Right ventricle myocardium inferior (tissue), 1 donor: ENCODE measurements at places on chromosomes 5 and 9. TPM values are rescaled to one million over a fixed set of nuclear protein-coding genes. Genes with fewer than 3 reads are reported as not detected.

The SPATA31A3 gene
- not detected for total RNA-seq

The FGF18 gene
- 10.1 TPM for total RNA-seq

The HSD17B3 gene
- total RNA-seq = 0.78 TPM

The GFI1B gene
- total RNA-seq = 0.43 TPM

The TNFAIP8 gene
- 17.8 TPM for total RNA-seq

The SH3PXD2B gene
- 5.4 TPM for total RNA-seq

The SLC25A2 gene
- total RNA-seq = not detected

The ENHO gene
- total RNA-seq = 0.51 TPM

The DMRT3 gene
- not detected for total RNA-seq

The CDC14B gene
- 14.5 TPM for total RNA-seq

The PITX1 gene
- total RNA-seq = not detected

The PHYHD1 gene
- total RNA-seq = 30.2 TPM

The IFNB1 gene
- total RNA-seq = not detected

The SLC24A2 gene
- total RNA-seq = 0.14 TPM

The TSLP gene
- total RNA-seq = 6.0 TPM

The SUSD3 gene
- 1.7 TPM for total RNA-seq

The CERT1 gene
- total RNA-seq = 26.0 TPM

The TRPM6 gene
- total RNA-seq = 0.27 TPM

The PCDHGB7 gene
- 8.6 TPM for total RNA-seq

The BRD8 gene
- total RNA-seq = 25.8 TPM

The GPX3 gene
- 627 TPM for total RNA-seq

The TAF11L5 gene
- total RNA-seq = not detected

The SLC4A9 gene
- not detected for total RNA-seq

The GRXCR2 gene
- total RNA-seq = 5.5 TPM

The FCHO2 gene
- total RNA-seq = 23.0 TPM

The DND1 gene
- total RNA-seq = 0.24 TPM

The ADGRD2 gene
- not detected for total RNA-seq

The TLX3 gene
- not detected for total RNA-seq

The GMCL2 gene
- not detected for total RNA-seq

The C9orf153 gene
- not detected for total RNA-seq

The RIMOC1 gene
- 12.9 TPM for total RNA-seq

The SHB gene
- 14.7 TPM for total RNA-seq

The STPG3 gene
- 1.4 TPM for total RNA-seq

The CNTLN gene
- total RNA-seq = 3.8 TPM

The ROR2 gene
- 0.92 TPM for total RNA-seq

The EIF4E1B gene
- not detected for total RNA-seq

The LRRC26 gene
- not detected for total RNA-seq

The RPS23 gene
- total RNA-seq = 1,242 TPM

The PTGS1 gene
- 4.0 TPM for total RNA-seq

The PCDHGB1 gene
- total RNA-seq = 6.7 TPM

The CRHBP gene
- total RNA-seq = 1.3 TPM

The CAMK2A gene
- 17.0 TPM for total RNA-seq

The ADRA1B gene
- total RNA-seq = 2.7 TPM

The GHR gene
- total RNA-seq = 14.7 TPM

The FAM151B gene
- 1.6 TPM for total RNA-seq

The MARCHF6 gene
- 161 TPM for total RNA-seq

The UNC13B gene
- total RNA-seq = 27.4 TPM
